Suprapubic skin (tissue), 4 donors: ENCODE measurements at places on chromosomes 3 and 15. TPM values are rescaled to one million over a fixed set of nuclear protein-coding genes. Genes with fewer than 3 reads are reported as not detected.

- no peak overlapping the region for H3K27ac ChIP-seq
- no peak overlapping the region for H3K4me3 ChIP-seq
- DNase-seq, result no peak
- peaks cover 12% of the 10 kb centered on the region for H3K27me3 ChIP-seq
- no peaks in the 10 kb centered on the region for H3K4me1 ChIP-seq
- no peaks in the 10 kb centered on the region for H3K36me3 ChIP-seq
Measured at GRCh38 chr3:186511245-186511644, 32.9 kb downstream of the CRYGS start.

PAK2 gene
- total RNA-seq, result 29.6 TPM

DNA sequence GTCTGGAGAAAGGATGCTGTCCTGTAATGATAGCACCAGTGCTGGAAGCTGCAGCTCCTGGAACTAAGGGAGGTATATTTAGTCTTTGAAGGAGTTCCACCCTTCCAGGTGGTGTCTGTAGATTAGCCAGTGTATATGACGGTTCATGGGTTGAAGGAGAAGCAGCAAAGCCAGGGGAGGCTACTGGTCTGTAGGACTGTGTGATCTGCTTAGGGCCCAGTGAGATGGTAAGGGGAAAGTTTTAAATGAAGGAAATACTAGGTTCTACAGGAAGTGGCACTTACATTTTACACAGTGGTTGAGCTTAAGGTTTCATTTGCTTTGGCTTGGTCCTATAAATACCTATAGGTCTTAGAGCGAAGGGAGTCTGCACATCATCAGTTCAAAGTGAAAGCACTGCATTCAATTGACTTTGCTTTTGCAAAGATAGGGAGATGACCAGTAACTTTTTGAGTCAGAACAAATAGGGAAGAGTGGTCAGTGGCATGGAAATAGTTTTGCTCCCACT is 5.6 kb downstream of the SLC25A38 start:
- H3K36me3 ChIP-seq, result peaks cover 39% of the 10 kb centered on the region
- no peak overlapping the region for H3K27ac ChIP-seq
- no peak overlapping the region for H3K4me3 ChIP-seq

GRCh38 chr3:33773637-33774036 is 24.8 kb upstream of the PDCD6IP start:
- no peak overlapping the region for H3K4me3 ChIP-seq
- no peak overlapping the region for H3K27ac ChIP-seq
- no peaks in the 10 kb centered on the region for H3K4me1 ChIP-seq
- no peaks in the 10 kb centered on the region for H3K27me3 ChIP-seq
- H3K36me3 ChIP-seq, result no peaks in the 10 kb centered on the region
- no peak for DNase-seq

DNA sequence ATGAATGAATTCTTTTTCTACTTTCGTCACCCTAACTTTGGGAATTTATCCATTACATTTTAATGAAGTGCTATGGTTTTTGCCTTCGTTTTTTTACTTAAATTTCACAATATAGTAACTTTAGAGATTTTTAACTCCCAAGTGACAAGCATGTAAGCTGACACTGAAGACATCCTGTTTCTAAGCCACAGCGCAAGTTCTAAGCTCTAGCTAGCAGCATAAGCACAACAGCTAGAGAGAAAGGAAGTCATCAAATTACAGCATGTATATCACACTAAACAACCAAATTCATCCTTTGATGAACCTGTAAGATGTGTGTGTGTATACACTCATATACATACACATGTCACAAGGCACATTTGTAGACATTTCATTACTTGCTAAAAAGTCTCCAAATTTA is 119.3 kb downstream of the P3H2 start:
- no peaks in the 10 kb centered on the region for H3K36me3 ChIP-seq
- H3K4me3 ChIP-seq, result no peak overlapping the region
- no peak overlapping the region for H3K27ac ChIP-seq
- no peak for DNase-seq
- H3K4me1 ChIP-seq, result no peaks in the 10 kb centered on the region

- no peaks in the 10 kb centered on the region for H3K36me3 ChIP-seq
- DNase-seq, result no peak
- H3K27me3 ChIP-seq, result no peaks in the 10 kb centered on the region
- no peak overlapping the region for H3K27ac ChIP-seq
Measured at GRCh38 chr3:121998030-121998580, 23.9 kb downstream of the ILDR1 start.
